ENCODE measurements at places on chromosomes 16 and 17. TPM values are rescaled to one million over a fixed set of nuclear protein-coding genes. Genes with fewer than 3 reads are reported as not detected.
A peak's percentile ranks its signal among the peaks of the same experiment; 100 is the strongest.

GAS2L2 gene
- total RNA-seq = not detected

DNA sequence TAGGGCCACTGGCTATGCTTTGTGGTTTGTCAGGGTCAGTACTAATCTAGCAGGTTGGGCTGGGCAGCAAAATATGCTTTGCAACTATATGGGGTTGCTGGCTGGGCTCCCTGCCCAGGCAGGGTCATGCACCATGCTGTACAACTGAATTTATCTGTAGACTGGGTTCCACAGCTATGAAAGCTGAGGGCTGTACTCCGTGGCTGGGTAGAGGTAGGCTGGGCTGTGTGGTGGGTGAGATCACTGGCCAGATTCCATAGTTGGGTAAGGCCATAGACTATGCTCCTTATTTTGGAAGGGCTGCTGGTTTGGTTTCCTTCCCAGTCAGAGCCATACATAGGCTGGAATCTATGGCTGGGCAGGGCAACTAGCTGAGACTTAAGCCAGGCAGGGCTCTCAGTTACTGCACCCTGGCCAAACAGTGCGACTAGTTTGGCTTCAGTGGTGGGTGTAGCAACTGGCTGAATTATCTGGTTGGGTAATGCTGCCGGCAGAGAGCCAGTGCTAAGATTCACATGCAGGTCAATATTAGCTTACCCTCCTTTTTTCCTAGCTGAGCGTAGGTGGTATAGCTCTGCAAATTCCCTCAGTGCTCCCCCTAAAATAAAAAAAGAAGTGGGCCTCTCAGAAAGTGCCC, 769.1 kb upstream of the CDH8 start:
- DNase-seq = no peak

DNA sequence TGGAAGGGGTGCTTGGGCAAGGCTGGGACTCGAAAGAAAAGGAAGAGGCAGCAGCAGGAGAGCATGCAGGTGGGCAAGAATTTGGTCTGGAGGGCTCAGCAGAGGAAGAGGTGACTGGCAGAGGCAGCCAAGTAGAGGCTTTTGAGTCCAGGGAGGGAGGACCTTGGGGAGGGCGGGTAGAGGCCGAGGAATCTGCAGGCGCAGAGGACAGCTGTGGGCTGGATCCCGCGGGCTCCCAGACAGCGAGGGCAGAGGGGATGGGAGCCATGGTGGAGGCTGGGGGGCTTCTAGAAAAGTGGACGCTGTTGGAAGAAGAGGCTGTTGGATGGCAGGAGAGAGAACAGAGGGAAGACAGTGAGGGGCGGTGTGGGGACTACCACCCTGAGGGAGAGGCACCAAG, 2.9 kb downstream of the APOBR start:
- no peak for DNase-seq

DNA sequence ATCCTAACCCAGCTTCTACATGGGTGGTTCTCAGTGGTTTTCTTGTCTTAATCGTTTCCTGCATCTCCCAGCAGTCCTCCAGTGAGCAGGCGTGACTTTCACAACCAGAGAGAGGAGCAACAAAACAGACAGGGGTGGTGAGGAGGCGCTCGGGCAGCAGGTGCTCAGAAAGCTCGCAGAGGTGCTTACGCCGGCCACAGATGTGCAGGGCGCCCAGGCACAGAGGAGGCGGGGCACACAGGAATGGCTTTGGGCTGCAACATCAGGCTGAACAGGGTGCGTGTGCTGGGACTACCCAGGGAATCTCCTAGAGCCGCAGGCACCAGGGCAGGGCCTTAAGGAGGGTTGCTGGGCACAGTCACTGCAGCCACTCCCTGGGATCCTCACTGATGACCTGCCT, 32.6 kb downstream of the KLHDC4 start:
- DNase-seq = no peak

DNA sequence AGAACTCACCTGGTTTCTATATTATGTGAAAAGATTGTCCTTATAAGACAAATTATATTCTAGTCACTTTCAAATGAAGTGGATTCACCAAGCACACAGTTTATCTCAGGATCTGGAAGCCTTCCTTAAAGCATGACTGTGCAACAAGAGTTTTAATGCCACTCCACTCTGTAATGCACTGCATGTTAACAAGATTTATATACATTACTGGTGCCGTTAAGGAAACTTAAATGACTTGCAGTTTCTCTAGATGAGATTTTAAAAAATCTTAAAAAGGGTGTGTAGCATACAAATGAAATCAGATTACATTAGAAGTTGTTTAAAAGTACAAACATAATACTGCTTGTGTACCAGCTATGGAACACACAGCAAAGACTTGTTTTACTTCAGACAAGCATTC, 150.8 kb downstream of the SNX11 start:
- DNase-seq = no peak

GRCh38 chr17:9924735-9925191, 19.7 kb upstream of the RCVRN start:
- DNase-seq = peak; percentile 29

- no peak for DNase-seq
Measured at GRCh38 chr16:77732241-77732946, 10.1 kb downstream of the NUDT7 start.

- DNase-seq = no peak
Measured at GRCh38 chr17:74567397-74567796, at the start of gene CD300H. CD300H (minus strand) TSS chr17:74567509.

KRTAP16-1 gene
- not detected for total RNA-seq

DNA sequence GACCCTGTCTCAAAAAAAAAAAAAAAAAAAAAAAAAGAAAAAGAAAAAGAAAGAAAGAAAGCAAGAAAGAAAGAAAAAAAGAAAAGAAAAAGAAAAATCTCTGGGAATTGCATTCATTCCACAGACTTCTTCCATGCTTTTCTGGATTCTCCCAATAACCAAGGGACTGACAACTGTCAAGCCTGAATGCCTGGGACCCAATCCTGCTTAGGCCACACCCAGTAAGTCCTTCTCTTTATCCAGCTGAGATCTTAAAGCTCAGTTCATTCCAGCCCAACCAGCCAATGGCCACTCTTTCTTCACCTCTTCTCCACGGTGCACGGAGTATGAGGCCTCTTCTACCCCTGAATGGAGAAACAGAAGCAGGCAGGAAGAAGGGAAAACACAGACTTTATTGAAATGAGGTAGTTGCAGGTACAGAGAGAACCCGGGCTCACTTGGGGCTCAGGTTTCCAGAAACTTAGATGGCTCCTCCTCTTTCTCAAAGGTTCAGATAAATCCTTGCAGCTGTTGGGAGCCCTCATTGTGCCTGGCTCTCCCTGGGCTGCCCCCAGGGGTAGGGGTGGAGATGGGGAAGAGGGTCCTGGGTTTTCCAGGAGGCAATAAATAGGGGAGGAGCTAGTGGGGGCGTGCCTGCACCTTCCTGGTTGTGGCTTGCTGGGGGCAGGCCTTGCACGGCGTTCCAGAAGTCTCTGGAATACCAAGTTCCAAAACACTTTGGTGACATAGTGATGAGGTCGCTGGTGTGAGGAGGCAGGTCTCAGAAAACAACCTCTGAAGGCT, 2.5 kb downstream of the HOXB1 start:
- no peak for DNase-seq

DNA sequence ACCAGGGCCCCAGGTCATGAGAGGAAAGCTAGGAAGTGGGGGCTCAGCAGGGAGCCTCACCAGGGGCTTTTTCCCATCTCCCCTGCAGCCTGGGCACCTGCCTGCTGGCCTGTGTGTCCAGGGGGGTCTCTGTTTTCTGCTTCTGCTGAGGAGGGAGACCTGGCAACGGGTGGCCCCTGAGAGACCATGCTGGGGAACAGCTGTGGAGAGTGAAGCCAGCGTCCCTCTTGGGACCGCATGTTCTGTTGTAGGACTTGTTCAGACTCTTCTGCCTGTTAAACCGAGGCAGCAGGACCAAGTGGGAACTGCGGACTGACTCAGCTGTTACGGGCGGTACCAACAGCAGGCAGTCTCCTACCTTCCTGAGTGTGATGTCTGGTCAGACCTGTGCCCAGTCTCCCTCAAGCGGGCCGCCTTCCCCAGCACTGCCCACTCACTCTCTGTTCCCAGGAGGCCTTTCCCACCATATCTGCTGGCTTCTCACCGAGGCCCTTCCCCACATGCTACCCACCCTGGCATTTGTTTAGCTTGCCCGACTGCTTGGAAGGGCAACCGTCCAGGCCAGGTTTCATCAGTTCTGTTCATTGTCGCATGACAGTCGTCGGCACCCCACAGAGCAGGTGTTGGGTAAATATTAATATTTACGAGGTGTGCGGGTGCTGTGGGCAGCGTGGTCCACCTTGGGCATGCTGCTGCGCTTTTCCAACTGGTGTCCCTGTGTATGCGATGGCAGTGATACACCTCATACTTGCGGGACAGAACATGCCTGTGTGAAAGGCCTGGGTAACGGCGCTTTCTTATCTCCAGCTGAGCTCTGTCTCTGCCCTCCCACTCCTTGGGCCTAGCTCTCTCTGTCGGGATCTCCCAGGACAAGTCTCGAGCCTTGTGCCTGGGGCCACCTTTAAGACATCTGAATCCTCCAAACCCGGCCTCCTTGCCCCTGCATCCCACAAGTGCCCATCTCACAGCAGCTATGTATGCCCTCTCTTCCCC, 69.4 kb downstream of the MPRIP start:
- DNase-seq = no peak

- DNase-seq = no peak
Measured at GRCh38 chr16:47538472-47538871, 77.3 kb downstream of the PHKB start.

- DNase-seq = no peak
Measured at GRCh38 chr16:17222871-17223401, 247.8 kb downstream of the XYLT1 start.

Data from glomerular endothelial cell (primary cell).